ENCODE measurements at places on chromosomes 2 and 18. TPM values are rescaled to one million over a fixed set of nuclear protein-coding genes. Genes with fewer than 3 reads are reported as not detected.

Gene GCKR
- total RNA-seq, result not detected

Gene ECEL1
- 0.12 TPM for total RNA-seq

Gene UGGT1
- 65.2 TPM for total RNA-seq

Gene KIAA2012
- total RNA-seq, result not detected

Gene RGPD8
- 15.8 TPM for total RNA-seq

Gene DSG2
- 0.18 TPM for total RNA-seq

- DNase-seq, result no peak
Observed at GRCh38 chr2:31889044-31889443, 121.8 kb downstream of the MEMO1 start.

DNA sequence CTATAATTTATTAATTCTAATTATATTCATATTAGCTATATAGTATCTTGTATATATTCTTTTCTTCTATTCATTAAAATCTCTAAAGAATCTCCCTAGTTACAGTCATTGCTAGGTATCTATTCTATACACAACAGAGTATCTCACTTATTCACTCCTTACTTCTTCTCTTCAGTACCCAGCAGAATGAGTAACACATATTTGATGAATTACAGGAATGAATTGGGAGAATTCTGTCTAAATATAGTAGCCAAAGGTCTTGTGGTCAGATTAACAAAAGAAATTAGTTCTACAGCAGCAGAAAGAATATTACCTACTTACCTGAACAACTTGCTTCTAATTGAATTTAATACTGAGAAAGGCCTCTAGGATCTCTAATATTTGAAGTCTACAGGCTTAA lies 758.0 kb upstream of the ZEB2 start:
- DNase-seq, result no peak

DNA sequence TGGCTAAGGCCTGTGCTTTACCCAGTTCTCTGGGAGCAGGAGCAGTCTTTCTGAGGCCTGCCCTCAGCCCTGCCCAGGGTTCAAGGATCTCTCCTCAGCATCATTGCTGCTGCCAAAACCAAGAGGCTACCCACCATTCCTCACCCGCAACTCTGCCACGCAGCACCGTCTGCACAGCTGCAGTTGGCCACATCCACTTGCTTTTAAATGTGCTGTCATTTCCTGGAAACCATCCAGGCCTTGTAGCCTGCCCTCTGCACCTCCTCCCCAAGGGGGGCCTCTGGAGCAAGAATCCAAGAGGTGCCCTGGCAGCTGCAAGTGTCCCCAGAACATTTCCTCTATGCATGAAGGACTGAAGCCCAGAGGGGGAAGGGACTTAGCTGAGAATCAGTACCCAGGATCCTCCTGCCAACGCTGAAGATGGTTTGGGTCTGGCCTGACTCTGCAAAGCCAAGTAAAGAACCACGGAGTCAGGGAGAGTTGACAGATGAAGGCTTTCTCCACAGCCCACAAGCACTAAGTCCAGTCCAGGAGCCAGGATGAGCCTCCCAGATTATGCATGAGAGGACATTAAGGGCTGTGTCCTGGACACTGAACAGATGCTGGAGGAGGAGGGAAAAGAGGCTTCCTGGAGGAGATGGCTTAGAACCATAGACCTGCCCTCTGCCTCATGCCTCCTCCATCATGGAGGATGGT lies 14.9 kb downstream of the EMX1 start:
- no peak for DNase-seq

GRCh38 chr2:6845312-6845711 lies 20.4 kb downstream of the CMPK2 start:
- no peak for DNase-seq

GRCh38 chr2:9285385-9285920 lies 78.8 kb downstream of the ASAP2 start:
- no peak for DNase-seq

DNA sequence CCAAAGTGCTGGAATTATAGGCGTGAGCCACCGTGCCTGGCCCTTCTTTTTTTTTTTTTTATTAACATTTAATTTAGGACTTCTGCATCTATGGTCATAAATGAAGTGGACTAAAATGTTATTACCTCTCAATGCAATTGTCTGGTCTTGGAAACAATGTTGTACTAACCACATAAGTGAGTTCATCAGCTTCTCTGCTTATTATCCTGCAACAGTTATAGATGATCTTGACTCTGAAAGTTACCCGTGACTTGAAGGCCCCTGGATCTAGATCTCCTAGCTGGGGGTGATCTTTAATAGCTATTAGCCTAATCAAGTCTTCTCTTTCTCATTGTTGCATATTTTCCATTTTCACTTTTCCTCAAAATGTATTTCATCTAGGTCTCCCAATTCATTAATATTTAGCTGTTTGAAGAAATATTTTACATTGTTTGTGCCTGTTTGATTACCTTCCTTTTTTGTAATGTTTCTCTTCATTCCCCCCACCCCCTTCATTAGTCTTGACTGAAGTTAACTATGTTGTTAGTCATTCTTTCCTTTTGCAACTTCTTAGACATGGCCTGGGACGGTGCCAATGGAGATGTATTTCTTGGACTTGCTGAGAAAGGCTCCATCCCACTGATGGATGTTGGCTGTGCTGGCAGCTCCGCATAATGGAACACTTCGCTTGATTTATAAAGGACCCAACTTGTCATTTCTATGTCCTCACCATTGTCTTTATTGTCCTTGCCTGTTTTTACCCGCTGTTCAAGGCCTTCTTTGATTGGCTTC lies 141.6 kb upstream of the RIOK3 start:
- no peak for DNase-seq

DNA sequence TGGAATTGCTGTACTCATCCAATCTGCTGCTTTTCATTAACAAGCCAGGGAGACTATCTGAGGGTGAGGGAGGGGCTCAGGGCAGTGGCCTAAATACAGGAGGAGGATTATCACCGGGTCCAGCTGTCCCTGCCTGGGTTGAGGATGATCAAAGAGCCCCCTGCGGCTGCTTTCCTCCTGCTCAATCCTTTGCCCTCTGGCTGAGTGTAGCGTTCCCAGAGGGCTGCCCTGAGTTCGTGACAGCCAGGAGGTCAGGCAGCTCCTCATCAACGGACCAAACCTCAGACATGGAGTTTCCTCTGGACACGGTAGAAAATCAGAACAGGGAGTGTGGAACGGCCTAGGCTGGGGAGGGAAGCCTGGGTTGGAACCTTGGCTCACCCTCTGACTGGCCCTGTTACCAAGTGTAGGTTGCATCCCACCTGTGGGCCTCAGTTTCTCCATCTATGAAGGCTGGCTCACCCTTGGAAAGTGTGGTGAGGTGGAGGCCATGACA lies 23.5 kb downstream of the CIB4 start:
- no peak for DNase-seq

GRCh38 chr2:113720167-113720566 lies 36.3 kb downstream of the SLC35F5 start:
- no peak for DNase-seq

GRCh38 chr2:43408407-43409160 lies 182.2 kb upstream of the ZFP36L2 start:
- DNase-seq, result no peak

DNA sequence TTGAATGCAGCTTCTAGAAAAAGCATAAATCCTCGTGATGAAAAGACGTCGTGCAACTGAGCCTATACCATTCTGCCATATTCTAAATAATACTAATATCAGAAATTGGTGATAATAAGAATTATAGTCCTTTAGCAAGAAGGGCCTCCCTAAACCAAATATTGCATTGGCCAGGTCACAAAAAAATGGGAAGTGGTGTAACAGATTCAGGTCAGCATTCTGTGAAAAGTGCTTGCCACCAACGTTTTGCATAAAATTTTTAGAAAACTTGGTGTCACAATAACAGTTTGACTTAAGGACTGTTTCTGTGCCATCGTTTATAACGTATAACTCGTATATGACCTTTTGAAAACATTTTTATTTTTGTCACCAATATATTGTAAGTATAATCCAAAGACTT lies 603.6 kb downstream of the CPS1 start:
- DNase-seq, result no peak

DNA sequence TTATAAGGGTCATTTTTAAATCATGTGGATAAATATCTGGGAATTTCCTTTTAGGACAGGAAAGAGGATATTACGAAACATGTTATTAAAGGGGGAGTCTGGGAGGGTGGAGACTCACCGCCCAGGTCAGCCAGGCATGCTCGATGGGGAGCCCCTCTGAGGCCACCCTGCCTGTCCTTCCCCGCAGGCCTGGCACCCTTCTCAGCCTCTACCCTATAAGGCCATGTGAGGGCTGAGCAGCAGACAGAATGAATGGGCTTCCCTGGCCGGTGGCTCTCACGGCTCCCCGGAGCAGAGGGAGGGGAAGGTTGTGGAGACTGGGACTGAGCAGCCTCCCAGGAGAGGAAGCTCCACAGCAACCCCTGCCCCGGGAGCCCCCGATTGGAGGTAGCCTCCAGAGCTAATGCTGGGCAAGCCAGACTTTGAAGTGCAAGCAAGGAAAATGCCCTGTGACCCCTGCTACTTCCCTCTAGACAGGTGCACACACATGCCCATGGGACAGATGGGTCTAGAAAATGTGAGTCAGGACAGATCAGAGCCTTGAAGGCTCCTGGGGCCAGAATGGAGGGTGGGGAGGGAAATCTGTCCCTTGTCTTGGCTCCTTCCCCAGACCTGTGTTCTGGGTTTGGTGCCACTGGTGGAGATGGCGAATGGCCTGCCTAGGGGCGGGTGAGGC lies 13.2 kb upstream of the ARMC9 start:
- DNase-seq, result no peak

- DNase-seq, result no peak
Observed at GRCh38 chr2:41718705-41719104, 329.1 kb upstream of the PKDCC start.

DNA sequence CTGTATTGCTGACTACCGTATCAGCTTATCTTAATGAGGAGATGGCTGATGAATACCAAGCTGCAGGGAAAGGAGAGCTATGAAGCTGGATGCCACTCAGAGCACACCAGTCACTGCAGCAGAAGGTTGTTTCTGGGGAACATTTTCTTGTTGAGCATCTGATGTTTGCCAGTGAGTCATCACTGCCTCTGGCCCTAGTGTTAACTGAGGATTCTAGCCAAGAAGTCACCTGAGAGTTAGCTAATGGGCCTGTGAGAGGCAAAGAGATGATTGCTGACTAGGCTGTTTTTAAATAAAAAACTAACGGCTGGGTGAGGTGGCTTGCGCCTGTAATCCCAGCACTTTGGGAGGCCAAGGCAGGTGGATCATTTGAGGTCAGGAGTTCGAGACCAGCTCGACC lies 37.9 kb downstream of the CCDC150 start:
- no peak for DNase-seq

DNA sequence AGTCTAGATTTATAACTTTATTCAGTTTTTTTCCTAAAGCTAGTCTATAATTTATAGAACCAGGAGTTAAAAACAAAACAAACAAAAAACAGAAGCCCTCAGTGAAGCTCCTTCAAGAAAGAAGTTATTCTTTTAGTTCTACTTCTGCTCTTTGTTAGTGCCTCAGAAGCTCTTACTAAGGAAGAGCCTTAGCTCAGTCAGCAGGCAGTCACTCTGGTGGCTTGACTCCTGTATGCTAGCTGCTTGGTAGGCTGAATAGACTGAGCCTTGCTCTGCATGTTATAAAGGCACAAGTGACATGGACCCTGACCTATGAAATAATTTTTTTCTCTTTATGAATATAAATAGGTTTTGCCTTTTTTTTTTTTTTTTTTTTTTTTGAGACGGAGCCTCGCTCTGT lies 24.8 kb downstream of the NCOA1 start:
- no peak for DNase-seq

GRCh38 chr2:165105926-165106325 lies 97.9 kb downstream of the SCN3A start:
- no peak for DNase-seq

GRCh38 chr2:236935083-236935482 lies 150.6 kb upstream of the COPS8 start:
- no peak for DNase-seq

GRCh38 chr18:23569299-23570063 lies 16.8 kb downstream of the NPC1 start:
- DNase-seq, result no peak

All from activated T-helper 1 cell treated with anti-CD3 and anti-CD28 coated beads, Interleukin-12 subunit alpha, Interleukin-12 subunit beta, Interleukin-2, Interleukin-4 antibody, amounts not matched to agents 30 ng/mL and 10 ng/mL and 1 ng/mL, durations not matched to agents 14 hours and 24 hours and 36 hours (primary cell).